ENCODE measurements at places on chromosomes 12 and 14.

GRCh38 chr14:95516554-95517181 lies at the start of gene SYNE3:
Gene SYNE3 (minus strand): TSS chr14:95516650. CDS start chr14:95475821, 40,829 bp downstream.
- DNase-seq = peak; percentile 85

DNA sequence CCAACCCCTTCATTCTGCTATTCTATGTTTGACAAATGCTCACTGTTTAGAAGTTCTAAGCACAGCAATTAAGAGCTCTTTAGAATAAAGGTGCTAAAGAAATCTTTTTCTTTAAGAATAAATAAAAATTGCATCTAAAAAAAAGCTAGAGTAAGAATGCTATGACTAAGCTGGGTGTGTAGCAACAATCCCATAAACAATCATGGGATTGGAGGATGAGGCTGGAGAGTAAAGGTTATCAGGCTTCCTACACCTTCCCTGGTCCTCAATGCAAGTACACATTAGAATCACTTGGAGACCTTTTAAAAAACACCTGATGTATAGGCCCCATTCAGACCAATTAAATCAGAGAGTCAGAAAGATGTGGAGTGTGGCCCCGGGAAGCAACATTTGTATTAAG lies 88.3 kb downstream of the CIT start:
- DNase-seq = no peak

- DNase-seq = no peak
These were observed 387.5 kb downstream of the EGLN3 start for GRCh38 chr14:33563191-33563900.

- DNase-seq = no peak
These were observed 831 bp upstream of the NKX2-1 start for GRCh38 chr14:36520601-36521525.

- DNase-seq = no peak
These were observed 200.3 kb upstream of the PLEKHG7 start for GRCh38 chr12:92502417-92503028.

DNA sequence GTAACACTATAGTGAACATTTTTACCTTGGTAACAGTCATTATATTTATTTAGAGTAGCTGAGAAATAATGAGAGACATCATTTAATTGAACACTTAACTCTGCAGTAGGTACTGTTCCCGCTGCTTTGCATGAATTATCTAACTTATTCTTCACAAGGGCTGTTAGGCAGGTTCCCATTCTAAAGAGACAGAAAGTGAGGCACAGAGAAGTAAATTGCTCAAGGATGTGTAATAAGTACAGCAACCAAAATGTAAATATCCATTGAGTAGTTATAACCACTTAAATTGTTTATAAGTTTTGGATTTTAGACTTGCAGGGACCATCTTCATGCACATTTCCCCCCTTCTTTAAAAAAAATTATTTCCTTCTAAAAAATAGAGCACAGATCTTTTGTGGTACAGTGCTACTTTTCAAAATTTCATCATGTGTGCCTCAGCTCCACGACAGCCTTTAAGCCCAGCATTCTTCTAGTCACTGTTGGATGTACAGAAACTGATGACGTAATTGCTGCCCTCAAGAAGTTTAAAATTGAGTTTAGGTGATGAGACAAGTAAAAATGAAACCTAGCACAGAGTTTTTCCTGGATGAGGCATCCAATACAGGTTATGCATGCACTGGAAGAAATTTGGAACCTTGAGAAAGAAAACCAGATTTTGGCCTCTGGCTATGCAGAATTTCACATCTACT lies 6.0 kb upstream of the MANSC4 start:
- DNase-seq = no peak

DNA sequence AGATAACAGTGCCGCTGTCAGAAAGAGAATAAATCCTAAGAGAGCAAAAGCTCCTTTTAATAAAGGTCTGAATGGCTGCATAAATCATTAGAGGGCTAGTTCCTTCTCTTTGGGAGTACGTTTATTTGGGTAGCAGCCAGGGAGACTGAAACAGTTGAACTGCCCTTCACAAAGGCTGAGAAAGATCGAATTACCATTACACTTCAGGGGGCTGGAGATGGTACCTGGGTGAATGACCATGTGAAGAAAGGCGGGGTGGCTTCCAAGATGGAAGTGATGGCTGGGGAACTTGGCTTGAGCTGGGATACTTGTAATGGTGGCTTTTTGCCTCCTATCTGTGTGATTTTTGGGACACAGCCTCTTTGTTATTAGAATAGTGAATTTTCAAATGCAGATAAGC lies 1.7 kb upstream of the FGD4 start:
- DNase-seq = no peak

DNA sequence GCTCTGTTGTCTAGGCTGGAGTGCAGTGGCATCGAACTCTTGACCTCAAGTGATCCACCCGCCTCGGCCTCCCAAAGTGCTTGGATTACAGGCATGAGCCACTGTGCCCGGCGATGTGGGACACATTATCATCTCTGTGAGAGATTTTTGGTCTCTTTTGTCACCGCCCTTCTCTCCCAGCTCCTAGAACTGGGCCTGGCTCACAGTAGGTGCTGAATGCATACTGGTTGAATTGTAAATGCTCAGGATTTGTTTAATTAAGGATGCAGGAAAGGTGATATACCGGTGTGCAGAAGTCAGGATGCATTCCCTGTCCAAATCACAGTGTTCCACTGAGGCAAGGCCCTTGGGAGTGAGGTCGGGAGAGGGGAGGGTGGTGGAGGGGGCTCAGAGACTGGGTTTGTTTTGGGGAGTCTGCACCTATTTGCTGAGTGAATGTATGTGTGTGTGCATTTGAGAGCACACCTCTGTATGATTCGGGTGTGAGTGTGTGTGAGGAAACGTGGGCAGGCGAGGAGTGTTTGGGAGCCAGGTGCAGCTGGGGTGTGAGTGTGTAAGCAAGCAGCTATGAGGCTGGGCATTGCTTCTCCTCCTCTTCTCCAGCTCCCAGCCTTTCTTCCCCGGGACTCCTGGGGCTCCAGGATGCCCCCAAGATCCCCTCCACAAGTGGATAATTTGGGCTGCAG lies 1.0 kb upstream of the KRT18 start:
- no peak for DNase-seq

DNA sequence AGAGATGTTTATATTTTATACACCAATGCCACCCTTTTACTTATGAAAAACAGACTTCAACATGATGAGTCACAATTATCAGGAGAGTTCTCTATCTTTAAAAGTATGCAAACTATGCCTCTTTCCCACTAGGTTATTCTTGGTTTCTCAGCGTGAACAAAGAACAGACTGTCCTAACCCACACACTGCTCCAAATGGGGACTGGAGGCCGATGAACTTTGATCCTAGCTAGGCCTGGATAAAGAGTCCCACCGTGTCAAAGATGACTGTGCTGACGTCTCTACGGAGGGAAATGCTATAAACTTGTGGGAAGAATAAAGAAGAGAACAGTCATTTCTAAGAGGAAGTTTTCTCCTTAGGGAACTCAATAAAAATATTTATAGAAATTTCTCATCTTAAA lies 160.1 kb downstream of the EPS8 start:
- no peak for DNase-seq

DNA sequence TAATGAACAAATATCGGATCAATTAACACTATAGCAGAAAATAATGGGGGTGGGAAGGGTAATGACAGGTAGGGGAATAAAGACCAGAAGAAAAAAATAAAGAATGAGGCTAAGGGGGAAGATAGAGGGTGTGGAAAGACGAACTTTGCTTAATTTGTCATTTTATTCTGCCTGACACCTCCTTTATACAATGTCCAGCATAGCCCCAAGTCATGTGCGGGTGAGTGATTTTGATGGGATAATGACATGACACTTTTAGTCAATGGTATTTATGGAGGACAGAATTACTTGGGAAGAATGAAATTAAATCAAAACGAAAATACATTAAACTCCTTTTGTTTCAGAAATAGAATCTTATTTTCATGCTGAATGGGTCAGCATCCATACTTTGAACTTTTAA lies 20.5 kb upstream of the IFNG-AS1 start:
- DNase-seq = no peak

DNA sequence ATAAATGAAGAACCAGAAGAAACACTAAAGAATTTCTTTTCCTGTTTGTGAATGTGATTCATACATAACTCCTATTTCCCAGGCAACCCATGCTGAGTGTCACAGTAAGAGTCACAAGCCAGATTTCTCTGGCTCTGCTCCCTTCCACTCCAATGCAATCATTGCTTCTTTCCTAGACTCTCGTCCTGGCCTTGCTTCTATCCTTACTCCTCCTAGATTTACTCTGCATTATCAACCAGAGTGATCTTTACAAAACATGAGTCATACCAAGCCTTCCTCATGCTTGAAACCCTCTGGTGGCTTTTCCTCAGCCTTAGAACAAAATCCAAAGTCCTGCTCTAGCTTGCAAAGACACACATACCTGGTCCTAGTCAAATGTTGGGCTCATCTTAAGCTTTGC lies 13.3 kb downstream of the IL22 start:
- DNase-seq = no peak

DNA sequence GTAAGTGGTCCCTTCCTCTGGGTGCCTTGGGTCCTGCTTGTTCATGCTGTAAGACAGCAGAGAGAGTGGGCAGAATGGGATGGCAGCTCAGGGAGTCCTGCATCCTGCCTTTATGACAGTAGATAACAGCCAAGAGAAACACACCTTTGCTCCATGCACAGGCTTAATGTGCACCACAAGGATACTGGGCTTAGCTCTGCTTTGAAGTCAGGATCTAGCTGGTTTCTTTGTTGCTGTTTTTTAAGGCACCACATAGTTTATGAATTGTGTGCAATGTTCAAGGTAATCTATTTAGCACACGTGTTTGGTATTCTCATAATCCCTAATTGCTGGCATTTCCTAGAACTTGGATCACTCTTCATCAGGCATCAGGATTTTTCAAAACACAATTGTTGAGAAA lies 239.5 kb upstream of the DCN start:
- no peak for DNase-seq

DNA sequence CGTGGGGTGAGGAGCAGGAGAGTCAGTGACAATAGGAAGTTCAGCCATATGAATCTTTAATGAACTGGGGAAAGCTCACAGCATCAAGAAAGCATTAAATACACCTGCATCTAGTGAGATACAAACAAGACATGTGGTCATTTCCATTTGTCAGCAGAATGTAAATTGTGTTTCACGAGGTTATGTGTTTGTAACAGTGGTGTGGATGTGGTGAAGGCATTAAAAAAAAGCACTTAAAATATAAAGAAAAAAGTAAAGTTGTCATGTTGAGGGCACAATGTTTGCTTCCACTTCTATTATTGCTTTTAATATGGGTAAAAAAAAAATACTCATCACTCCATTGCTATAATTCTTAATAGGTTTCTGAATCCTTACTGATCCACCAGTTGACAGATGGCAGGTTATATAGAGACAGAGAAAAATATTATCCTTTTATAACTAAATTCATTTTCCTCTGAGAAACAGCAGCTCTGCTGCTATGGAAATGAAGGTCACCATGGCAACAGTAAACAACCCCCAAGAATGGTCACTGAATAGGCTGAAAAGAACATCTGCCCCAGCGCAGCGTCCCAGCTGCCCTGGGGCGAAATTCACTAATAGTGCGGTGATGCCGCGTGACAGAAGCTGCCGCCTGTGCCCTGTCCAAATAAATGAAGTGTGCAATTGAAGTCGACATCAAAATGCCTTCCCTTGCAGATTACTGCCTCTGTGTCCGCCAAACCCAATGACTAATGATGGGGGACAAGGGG lies 226.1 kb downstream of the FOXN3 start:
- no peak for DNase-seq

DNA sequence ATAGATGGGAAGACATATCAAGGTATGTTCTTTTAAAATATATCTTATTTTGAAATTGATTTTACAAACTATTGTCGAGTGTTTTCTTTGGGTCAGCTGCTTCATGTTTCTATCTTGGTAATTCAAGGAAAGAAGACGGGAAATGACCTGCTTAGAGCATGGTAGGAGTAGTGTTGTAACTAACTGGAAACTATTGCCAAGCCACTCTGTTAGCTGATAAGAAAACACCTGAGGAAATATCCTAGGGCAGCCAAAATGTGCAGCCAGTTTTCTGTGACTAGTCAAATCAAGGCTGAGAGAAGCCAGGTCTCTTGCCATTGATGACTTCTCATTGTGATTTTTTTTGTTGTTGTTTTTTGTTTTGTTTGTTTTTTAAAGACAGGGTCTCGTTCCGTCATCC lies 30.2 kb downstream of the METAP2 start:
- no peak for DNase-seq

DNA sequence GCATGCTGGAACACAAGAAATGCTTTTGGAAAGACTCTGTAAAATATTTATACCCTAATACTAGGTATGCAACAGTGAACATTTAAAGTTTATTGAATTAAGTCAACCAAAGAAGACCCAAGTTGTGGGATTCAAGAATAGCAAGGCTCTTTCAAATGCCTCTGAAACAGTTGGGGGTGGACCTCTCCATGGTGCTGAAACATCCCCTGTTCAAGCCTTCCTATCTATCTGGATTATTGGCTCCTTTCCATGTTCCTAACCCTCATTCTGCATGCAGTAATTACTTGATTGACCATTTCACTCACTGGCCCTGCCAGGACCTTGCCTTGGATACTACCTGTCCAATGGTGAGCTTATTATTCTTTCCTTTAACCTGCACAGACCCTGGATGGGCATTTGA lies 349.7 kb downstream of the NRXN3 start:
- DNase-seq = no peak

DNA sequence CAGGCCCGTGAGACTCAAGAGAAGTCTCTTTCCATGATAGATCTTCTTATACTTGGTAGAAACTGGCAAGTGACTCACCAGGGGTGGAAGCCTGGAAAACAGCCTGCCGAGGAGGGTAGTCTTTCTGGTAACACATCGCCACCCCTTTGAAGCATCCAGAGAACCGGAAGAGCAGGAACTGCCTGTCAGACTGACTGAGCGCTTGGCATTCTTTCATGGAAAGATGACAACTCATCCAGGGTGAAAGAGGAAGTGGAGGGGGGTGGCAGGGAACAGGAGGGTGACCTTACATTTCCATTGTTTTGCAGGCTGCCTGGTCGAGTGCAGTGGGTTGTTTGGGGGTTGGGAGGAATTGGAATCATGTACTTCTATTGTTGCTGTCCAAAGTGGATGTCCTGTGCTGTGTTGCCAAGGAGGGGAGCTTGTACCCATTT lies 34.5 kb downstream of the PRKCH start:
- DNase-seq = no peak

DNA sequence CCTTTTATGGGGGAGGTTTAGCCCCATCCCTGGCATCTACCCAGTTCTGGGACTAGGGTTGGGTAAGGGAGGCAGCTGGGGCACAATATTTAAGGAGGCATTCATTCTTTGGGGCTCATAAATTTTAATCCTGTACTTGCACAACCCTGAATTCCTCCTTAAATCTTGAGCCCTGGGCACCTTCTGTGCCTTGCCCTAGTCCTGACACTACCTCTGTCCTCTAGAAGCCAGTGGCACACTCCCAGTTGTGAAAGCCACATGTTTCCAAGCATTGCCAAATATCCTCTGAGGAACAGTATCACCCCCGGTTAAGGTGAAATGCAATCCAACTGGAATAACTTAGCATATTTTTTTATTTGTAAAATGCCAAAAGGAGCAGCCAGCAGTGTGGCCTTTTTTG lies 36.6 kb downstream of the SLC16A7 start:
- DNase-seq = no peak

Measured in natural killer cell treated with Interleukin-12 subunit alpha and Interleukin-12 subunit beta and Interleukin-15 and Interleukin-18, amount 100 ng/mL, for 72 hours (primary cell).